ENCODE measurements at places on chromosomes 7 and 10.

- DNase-seq = no peak
Observed at GRCh38 chr7:122885583-122886356, 490 bp downstream of the CADPS2 start.

- no peak for DNase-seq
Observed at GRCh38 chr10:4255751-4256150, 470.7 kb upstream of the KLF6 start.

GRCh38 chr10:3426190-3426845 is 253.7 kb upstream of the PITRM1 start:
- no peak for DNase-seq

DNA sequence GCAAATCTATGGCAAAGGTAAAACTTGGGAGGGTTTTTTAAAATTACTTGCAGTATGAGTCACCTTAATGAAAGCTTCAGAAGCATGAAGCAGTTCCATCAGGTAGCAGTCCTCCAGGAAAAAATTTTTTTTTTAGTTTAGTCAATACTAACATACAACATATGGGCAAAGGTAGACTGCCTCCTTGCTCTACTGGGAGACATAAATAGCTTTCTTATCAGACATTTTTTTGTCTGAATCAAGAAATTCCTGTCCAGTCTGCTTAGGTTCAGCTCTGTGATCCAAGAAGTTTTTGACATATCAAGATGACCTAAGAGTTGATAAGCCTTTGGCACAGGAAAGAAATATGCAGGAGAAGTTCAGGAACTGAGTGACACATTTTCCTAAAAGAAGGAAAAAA is 171.5 kb upstream of the TCF7L2 start:
- no peak for DNase-seq

GRCh38 chr10:99682752-99683151 is 23.4 kb downstream of the ENTPD7 start:
- no peak for DNase-seq

DNA sequence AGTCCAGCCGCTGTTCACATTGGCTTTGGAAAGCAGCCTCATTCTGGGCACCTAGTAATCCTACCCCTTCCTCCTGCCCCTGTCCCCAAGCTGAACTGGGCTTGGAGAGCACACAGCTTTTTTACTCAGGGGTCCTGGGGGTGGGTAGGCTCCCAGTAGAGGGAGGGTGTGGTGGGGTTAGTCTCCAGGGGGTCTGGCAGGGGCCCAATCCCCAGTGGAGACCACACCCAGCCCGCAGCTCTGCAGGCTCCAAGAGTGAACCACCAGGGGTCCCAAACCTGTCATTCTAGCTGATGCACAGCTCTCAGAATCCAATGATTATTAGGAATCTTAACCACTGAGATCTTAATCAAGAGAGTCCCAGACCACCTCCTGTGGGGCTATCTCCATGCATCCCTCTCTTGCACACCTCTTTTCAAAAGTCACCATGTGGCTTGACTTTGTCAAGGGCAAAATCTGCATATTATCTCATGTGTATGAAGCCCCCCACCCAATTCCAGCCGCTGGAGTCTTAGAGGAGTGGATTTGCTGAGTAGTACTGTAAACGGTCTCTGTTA is 2.7 kb downstream of the HOXA11 start:
- no peak for DNase-seq
